ENCODE measurements at places on chromosomes 7 and 10. TPM values are rescaled to one million over a fixed set of nuclear protein-coding genes. Genes with fewer than 3 reads are reported as not detected.

DNA sequence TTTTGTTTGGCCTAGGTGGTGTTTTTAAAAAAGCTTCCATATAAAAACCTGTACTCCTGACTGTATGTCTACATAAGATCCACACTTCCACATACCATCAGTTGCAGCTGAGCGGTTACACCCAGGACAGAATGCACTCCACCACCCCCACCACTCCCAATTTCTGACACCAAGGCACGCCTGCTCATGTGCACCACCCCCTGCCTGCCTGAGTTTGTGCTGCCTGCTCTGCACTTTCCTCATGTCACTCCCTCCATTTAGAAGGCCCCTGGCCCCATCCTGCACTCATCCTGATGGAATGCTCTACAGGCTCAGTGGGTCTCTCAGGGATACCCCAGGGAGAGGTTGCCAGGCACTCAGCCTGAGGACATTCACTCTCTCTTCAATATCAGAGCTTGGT is 6.5 kb downstream of the VPS41 start:
- no peak for DNase-seq

DNA sequence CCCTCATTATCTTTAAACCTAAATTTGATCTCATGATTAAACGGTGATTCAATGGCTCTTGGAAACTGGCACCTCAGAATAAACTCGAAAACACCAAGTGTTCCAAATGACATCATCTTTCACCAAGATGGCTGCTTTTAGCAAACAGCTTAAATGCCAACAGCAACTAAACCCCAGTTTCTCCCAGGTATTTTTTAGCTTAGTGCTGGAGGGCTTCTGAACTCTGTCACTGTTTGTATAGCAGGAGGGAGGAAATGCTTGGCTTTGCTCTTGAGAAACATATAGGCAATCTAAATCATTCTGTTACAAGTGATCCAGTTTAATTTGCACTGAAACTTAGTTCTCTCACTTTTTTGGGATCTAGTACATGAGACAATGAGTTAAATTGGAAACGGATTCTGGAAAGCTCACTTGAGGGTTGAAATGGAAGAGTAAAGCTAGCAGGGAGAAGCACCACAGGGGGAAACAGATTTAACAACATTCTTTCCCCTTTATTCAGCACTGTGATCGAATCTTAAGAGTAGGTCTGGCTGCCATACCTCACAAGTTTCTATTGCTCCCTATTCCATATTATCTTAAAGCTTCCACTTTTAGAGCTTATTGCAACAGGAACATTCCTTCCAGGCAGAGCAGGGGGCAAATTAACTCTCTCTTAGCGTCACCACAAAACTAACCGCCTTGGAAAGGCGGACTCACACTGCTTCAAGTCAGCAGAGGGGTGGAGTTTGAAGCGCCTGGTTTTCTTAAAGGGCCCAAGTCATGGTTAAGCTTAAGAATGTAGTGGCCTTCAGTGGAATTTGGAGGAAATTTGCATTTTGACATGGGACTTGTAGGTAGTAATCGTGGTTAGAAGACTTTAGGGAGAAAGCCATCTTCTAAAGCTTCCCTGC is 1.8 kb upstream of the CCDC6 start:
- DNase-seq = peak; percentile 79

- DNase-seq = no peak
Measured at GRCh38 chr10:118330295-118331076, 11.6 kb downstream of the FAM204A start.

DNA sequence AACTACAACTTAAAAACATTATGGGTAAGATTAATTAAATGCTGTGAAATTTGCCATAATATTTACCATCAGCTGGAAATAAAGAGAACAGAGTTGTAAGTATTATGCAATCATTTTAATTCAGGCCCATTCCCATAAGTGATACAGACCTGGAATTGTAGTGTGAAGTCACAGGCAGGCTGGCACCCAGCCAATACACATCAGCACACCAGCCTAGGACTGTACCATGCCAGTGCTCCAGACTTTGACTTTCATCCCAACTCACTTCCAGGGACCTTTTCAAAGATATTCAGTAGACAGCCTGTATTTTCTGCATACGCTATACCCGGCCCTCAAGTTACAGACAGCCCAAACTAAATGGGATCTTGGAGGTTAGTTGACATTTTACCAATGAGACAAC is 143.3 kb downstream of the TES start:
- DNase-seq = no peak

DNA sequence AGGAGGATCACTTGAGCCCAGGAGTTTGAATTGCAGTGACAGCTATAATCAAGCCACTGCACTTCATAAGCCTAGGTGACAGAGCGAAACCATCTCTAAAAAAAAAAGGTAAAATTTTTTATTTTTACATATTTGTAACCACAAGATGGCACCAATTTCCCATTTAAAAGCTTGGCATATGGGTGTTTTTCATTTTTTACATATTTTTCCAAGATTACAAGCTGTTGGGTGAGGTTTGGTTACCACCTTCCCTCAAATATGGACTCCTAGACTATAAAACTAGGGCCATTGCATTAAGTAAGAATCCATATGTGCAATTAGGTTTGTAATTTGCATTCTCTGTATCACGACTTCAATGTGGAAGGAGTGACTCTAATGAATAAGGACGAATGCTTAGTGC is 129.3 kb upstream of the ACBD5 start:
- no peak for DNase-seq

GRCh38 chr7:74561898-74562613 is 95.5 kb upstream of the GTF2I start:
- no peak for DNase-seq

DNA sequence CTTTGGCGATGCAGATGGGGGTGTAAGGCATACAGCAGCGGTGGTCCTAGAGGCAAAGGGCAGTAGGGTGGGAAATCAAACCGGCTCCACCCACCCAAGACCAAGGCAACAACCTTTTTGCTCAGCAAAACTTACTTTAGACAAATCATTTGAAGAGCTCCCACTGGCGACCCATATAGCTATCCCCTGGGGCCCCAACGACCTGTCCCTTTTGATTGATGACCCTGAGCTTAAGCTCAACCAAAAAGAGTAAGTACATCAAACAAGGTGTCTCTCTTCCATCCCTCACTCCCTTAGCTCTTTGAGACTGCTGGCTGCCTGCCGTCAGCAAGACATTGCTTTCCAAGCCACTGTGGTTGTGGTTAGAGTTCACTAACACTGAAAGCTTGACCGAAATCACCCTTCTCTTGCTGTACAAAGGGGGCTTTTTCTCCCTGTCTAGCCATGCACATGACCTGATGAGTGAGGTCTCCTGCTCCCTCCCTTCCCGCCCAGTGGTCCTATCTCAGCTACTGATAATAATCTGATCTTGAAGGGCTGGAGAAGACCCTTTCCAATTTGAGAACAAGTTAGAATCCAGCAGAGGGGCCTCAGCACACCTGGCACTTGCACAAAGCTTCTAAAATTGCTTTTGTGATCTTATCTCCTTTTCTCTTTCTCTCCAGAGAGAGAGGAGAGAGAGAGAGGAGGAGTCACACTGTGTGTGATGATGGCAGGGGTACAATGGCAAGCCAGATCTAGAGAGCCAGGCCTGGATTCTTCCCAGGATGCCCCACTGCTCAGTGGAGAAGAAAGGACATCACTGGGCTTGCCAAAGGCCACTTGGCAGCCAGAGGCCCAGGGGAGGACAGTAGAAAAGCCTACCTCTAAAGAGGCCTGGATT is 42.2 kb downstream of the XPNPEP1 start:
- DNase-seq = no peak

- no peak for DNase-seq
Measured at GRCh38 chr10:3085785-3086567, 18.6 kb downstream of the PFKP start.

DNA sequence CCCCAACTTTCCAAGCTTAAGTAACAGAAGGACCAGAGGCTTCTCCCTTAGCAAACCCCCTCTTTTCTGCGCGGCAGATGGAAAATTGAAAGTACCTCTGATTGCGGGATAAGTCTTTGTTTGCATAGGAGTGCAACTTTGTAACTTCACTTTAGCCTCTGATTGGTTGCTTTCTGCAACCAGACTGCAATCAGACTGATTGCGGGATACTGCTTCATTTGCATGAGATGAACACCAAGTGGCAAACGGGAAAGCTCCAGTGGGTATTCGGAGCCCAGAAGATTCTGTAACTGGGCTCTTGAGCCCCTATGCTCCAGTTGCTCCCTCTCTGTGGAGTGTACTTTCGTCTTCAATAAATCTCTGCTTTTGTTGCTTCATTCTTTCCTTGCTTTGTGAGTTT is 260.6 kb downstream of the BAMBI start:
- no peak for DNase-seq

DNA sequence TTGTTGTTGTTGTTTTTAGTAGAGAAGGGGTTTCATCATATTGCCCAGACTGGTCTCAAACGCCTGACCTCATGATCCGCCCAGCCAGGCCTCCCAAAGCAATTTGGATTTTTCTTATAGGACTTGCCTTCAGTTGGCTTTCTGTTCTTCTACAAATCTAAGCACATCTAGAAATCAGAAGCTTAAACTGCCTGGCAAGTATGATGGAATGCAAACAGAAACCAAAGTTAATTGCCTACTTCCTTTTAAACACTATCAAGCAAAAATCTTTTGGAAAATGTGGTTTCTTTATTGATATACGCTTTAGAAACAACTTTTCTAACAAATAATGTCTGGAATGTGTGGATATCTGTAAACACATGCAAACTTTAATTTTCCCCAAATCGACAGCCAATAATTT is 64.9 kb downstream of the USP6NL start:
- DNase-seq = peak; percentile 40

- DNase-seq = no peak
Measured at GRCh38 chr10:70272925-70273316, 10.9 kb downstream of the NPFFR1 start.

GRCh38 chr7:90349305-90349704 is 2.8 kb downstream of the GTPBP10 start:
- DNase-seq = no peak

DNA sequence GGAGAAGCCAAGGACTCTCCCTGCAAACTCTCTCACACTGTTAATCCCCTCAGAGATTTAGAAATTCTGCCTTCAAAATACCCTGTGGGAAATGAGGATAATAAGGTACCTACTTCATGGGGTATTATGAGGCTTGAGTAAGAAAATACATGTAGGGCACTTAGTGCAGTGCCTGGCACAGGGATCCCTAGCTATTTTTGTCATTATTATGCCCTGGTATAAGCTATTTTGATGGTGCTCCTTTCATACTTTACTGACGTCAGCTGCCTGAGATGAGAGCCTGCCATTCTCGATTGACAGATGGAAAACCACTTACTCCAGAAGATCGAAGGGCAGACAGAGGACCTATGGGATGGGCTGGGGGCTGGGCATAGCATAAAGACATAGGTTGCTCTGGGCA is 30.1 kb downstream of the MKX start:
- DNase-seq = no peak

DNA sequence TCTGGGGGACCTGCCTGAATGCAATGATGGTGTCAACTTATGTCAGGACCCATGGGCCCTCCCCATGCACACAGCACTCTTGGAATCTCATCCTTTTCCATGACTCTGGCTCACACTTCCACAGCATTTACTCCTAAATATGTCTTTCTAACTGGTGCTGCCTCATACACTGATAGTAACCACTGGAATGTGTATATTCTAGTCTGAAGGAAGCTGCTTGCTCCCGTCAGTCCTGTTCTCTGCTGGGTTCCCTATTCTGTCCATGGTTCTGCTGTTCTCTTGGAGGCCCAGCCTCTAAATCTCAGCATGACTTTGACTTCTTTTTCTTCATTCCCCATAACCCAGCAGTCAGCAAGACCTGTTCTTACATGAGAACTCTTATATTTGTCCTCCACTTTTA is 1055.1 kb downstream of the KCNMA1 start:
- peak; percentile 11 for DNase-seq

DNA sequence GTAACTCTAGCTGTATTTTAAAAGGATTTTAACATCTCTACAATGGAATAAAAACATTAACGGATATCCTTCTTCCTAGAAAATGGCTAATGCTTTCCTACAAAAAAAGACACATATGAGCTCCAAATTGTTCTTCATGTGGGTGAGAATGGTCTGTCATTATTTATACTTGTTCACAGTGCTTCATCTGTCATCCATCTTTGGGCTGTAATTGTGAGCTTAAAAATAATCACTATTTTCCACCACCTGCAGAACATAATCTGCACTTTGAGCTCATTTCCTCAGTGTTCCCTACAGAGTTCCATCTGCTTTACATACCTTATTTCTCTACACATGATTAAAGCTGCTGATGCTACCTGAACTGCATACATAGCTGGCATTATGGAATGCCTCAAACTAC is 979.1 kb upstream of the C7orf33 start:
- DNase-seq = no peak

- DNase-seq = no peak
Measured at GRCh38 chr7:123864966-123865365, 20.0 kb downstream of the HYAL4 start.

- no peak for DNase-seq
Measured at GRCh38 chr10:6701289-6701688, 121.2 kb upstream of the PRKCQ start.

DNA sequence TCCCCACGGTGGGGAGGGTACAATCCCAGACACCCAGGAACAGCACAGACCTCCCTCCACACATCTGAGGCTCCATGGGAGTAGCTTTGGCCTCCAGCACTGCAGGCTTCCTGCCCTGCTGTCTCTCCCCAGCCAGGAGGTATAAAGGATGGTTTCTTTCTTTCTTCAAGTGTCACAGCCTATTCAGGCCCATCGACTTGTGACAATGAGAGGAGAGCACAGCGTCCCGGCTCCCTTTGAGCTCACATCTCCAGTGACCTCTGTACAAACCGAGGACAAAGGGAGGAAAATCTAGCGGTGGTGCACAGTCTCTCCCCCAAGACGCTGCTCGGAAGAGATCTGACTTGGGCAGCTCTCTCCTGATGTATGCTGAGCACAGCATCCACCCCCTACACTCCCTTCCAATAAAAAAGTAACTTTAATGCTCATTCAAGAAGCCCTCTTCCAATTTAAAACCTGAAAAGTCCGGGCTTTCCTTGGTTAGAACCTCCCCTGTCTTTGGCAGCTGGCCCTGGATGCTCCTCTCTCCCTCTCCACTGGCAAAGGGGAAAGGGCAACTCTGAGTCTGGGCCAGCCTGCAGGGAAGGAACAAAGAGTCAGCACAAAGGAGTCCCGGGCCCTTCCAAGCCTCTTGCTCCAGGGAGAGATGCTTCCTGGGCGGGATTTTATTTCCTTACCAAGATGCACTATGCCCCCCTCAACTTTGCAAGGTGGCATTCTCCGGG is 18.0 kb downstream of the CHST15 start:
- no peak for DNase-seq

ST8SIA6 gene
- not detected for total RNA-seq

MET gene
- 111 TPM for total RNA-seq

EPHB4 gene
- 8.2 TPM for total RNA-seq

FOXP2 gene
- total RNA-seq = 0.02 TPM

ZNF488 gene
- total RNA-seq = 0.12 TPM

SERPINE1 gene
- 1,470 TPM for total RNA-seq

TACC2 gene
- total RNA-seq = 15.7 TPM

ADAM12 gene
- total RNA-seq = 5.5 TPM

Measured in HFFc6 (cell line).